ENCODE measurements at places on chromosomes 2 and 18.

- no peak for DNase-seq
Measured at GRCh38 chr2:239363946-239364637, 36.7 kb downstream of the HDAC4 start.

GRCh38 chr2:76679025-76679396, 843.2 kb downstream of the LRRTM4 start:
- no peak for DNase-seq

GRCh38 chr2:207635468-207636200, 10.4 kb upstream of the METTL21A start:
- no peak for DNase-seq

- DNase-seq = no peak
Measured at GRCh38 chr18:77482190-77483085, 232.8 kb downstream of the GALR1 start.

DNA sequence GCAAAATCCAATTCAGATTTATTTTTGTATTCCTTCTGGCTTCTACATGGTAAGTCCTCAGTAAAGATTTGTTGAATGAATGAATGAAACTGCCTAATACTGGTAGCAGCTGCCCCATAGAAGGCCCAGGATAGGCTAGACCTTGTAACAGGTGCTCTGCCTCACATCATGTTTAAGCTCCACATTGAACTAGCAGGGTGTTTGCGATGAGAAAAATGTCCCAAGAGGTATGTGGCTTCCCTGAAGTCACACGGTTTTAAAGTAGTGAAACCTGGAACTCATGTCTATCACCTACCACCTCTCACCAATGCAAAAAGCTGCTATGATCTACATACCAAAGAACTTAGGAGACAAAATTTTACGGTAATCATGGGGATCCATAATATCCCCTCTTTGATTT, 765 bp upstream of the LHCGR start:
- no peak for DNase-seq

DNA sequence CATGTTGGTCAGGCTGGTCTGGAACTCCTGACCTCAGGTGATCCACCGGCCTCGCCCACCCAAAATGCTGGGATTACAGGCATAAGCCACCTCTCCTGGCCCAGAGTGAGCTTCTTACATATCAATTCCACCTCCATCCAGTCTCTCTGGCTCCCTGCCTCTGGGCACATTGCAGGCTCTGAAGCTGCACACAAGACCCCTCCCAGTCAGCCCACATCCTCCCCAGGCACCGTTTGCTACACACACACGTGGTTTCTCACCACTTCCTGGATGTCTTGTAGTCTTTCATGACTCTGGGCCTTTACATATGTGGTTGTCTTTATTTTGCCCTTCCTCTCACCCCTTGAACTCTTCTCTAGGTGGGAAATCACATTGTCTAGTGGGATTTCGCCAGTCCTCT, 64.0 kb upstream of the CABLES1 start:
- DNase-seq = no peak

DNA sequence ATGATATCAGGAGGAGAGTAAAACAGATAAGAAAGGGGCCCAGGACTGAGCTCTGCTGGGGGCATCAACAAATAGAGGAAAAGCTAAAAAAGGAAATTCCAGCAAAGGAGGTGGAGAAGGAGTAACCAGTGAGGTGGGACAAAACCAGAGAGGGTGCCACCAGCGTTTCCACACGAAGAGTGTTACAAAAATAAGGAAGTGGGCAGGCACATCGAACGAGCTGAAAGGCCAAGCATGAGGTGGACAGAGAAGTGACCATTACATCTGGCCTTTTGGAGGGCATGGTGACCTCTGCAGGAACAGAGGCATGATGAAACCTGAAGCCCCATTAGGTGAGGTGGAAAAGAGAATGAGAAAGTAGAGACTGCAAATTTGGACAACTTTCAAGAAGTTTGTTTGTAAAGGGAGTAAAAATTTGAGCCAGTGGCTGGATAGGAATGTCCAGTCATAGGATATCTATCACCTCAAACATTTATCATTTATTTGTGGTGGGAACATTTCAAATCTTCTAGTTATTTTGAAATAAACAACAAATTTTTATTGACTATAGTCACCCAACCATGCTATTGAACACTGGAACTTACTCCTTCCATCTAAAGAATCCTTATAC, 18.4 kb upstream of the VIT start:
- no peak for DNase-seq

- DNase-seq = no peak
Measured at GRCh38 chr2:210519594-210519993, 36.8 kb upstream of the CPS1 start.

GRCh38 chr18:79366177-79367094, 29.3 kb upstream of the NFATC1 start:
- DNase-seq = no peak

- no peak for DNase-seq
Measured at GRCh38 chr2:38207168-38207567, 131.2 kb upstream of the CYP1B1 start.

- DNase-seq = no peak
Measured at GRCh38 chr2:71592181-71592711, 138.9 kb downstream of the DYSF start.

DNA sequence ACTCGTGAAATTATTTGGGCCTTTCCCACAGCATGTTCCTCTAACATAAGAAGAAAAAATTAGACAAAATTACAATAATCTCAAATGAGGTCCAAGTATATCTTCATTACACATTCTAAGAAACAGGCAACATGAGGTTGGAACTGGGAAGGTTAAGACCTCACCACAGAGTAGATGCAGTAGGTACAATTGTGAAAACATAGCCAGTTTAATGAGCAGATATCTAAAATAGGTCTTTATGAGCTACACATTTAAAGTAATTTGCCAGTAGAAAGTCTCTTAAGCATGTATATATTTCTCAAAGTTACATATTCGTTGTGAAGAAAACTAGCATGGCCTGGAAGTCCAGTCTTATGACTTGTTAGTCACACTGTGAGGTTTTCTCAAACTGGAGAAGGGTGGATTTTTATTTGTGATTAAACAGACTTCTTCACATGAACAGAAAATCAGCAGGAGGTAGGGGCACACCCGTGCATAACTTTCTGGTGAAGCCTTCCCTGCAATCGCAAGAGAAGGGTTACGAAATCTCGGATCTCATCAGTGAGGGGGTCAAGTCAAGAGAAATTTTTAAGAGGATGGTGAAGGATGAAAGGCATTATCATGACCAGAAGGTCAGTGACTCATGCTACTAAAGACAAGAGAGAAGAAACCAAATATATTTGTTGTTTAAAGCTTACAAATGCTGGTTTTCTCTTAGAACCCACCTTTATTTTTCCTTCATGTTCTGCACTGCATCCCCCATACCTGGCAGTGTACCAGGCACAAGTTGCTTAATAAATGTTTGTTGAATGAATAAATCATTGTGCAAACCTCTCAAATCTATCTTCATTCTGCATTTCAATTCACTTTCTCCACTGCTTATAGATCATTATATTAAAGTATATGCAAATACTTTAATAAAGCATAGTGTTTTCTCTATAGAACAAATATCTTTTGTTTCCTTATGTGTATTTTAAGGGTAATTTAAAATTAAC, 5.1 kb upstream of the RAB27B start:
- no peak for DNase-seq

- DNase-seq = no peak
Measured at GRCh38 chr2:133888621-133889219, 320.5 kb upstream of the NCKAP5 start.

DNA sequence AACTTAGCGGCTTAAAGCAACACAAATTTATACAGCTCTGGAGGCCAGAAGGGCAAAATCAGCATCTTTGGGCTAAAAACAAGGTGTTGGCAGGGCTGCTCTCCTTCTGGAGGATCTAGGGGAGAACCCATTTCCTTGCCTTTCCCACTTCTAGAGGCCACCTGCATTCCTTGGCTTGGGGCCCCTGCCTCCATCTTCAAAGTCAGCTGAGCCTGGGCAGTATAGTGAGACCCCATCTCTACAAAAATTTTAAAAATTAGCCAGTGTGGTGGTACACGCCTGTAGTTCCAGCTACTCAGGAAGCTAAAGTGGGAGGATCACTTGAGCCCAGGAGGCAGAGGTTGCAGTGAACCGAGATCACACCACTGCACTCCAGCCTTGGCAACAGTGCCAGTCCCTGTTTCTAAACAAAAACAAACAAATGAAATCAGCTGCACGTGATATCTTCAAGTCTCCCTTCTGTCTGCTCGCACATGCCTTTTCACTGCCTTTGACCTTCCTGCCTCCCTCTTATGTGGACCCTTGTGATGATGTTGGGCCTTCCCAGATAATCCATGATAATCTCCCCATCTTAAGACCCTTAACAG, 200.6 kb downstream of the ZFP36L2 start:
- no peak for DNase-seq

DNA sequence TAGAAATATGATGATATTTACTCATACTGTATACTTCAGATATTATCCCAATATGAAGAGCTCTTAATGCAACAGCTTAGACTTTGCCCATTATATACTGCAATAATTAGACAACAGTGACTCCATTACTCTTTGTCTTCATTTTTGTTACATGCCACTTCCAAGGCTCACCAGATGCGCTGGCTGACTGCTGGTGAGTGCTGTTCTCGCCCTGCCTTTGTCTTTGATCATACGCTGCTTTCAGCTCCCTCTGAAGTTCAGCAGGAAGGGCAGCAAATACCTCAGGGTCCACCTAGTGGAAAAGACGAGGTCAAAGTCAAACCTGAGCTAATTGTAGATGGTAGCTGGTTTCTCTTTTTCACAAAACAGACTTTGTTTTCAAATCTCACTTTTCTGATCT, 66.3 kb downstream of the EIF5B start:
- DNase-seq = no peak

GRCh38 chr2:175030380-175031271, 25.4 kb upstream of the CHN1 start:
- DNase-seq = no peak

DNA sequence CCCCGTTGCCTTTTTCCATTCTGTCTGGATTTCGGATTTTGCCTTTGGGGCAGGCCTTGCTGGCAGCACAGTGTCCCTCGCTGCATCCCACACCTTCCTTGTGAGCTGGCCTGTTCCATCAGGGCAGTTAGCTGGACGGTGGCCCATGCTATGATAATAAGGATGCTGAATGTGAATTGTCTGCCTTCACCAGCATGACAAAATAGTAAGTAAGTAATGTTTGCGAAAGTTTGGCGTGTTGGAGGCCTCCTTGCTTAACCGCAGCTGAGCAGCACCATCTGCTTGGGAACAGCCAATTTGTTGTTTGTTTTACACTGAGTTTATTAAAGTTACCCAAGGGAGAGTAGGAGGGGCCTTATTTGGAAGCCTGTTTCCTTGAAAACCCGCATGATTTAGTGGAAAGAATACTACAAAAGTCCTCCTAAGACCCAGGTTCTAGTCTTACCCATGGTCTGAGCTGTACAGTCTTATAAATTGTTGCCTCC, 469.7 kb upstream of the FANCL start:
- no peak for DNase-seq

DNA sequence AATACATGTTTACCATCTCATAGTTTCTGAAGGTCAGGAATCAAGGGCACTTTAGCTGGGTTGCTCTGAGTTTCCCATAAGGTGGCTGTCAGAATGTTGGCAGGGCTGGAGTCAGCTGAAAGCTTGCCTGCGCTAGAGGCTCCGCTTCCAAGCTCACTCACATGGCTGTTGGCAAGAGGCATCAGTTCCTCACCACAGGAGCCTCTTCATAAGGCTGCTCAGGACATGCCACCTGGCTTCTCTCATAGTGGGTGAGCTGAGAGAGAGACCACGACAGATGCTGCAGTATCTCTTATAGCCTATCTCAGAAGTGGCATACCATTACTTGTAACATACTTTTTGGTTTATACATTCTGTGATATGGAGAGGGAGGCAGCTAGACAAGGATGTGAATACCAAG, 7.2 kb downstream of the HADHB start:
- no peak for DNase-seq

DNA sequence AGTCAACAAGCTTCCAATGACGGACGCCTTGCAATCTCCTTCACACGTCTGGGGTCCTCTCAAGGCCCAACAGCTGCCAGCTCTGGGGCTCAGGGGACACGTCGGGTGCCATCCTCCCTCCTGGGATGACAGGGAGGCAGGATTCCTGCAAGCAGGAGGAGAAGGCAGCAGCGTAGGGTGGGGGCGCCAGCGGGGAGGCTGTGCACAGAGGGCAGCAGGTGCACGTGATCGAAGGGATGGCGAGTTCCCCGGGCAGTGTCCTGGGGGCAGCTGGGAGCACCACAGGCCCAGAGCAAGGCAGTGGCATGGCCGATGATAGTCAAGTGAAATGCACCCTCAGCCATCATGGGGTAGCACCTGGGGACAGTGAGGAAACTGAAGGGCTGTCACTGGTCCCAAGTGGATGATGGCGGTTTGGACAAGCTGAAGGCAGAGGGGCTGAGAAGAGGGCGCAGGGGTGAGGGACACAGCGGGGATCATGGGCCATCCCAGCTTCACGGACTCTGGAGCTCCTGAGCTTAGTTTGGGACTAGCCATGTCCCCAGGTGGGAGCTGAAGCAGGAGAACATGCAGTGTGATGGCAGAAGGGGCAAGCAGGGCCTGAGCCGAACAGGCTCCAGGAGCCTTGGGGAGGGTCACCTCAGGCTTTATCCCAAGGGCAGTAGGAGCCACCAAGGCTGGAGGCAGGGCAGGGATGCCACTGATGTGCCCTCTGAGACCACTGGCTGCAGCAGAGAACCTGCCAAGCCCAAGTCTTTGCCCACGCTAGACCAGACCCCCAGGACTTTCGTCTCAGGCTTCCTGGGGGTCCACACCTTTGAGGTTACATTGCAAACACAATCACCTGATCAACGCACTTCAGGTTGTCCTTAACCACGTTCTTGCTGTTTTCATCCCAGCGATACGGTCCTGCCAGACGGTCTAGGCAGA, 16.3 kb upstream of the SNED1 start:
- DNase-seq = no peak

DNA sequence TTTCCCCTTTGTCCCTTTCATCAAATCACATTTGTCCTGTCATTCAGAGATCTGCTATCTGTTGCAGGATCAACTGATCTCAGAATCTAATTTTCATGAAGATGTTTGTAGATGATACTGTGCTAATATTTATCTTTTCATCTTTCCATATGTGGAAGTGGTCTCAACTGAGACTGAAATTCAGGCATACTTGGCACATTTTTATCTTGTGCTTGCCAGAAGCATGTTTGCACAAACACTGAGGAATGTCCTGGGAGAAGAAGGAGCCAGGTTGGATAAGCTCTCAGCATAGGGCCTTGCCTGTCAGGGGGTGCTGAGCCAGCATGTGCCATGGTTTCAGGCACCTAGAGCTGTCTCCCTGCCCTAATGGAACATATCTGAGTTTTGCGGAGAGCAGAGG, 24.5 kb upstream of the MMADHC start:
- no peak for DNase-seq

- peak; percentile 37 for DNase-seq
Measured at GRCh38 chr2:227406177-227407031, 18.7 kb upstream of the SCYGR1 start.

- DNase-seq = no peak
Measured at GRCh38 chr18:34859496-34859895, 149.4 kb downstream of the DTNA start.

DNA sequence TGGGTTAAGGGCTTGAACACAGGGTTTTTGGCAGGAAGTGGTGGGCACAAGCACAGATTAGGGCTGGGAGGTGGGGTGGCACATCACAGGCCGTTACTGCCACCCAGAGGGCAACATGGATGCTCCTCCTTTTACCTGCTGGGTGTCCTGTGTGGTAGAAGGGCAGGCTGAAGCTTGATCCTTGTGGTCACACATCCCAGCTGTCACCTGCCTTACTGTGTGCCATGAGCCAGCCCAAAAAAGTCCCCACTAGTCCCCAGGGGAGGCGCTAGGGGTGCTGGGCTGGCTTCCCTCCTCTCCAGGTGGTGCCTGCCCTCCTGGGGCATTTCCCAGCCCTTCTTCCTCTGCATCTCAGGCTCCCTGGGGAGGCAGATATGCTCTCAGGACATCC, 50.5 kb upstream of the ALPP start:
- DNase-seq = no peak
